ENCODE measurements at places on chromosomes 13 and 19. TPM values are rescaled to one million over a fixed set of nuclear protein-coding genes. Genes with fewer than 3 reads are reported as not detected.

- H3K27me3 ChIP-seq = no peaks in the 10 kb centered on the region
- H3K4me1 ChIP-seq = no peaks in the 10 kb centered on the region
- no peak overlapping the region for H3K4me3 ChIP-seq
- DNase-seq = no peak
- no peak overlapping the region for H3K27ac ChIP-seq
Observed at GRCh38 chr19:13538601-13539253, 32.4 kb upstream of the CACNA1A start.

- H3K4me3 ChIP-seq = no peak overlapping the region
- DNase-seq = no peak
- no peaks in the 10 kb centered on the region for H3K36me3 ChIP-seq
- H3K4me1 ChIP-seq = no peaks in the 10 kb centered on the region
Observed at GRCh38 chr13:49310251-49310650, 62.5 kb downstream of the CDADC1 start.

DNA sequence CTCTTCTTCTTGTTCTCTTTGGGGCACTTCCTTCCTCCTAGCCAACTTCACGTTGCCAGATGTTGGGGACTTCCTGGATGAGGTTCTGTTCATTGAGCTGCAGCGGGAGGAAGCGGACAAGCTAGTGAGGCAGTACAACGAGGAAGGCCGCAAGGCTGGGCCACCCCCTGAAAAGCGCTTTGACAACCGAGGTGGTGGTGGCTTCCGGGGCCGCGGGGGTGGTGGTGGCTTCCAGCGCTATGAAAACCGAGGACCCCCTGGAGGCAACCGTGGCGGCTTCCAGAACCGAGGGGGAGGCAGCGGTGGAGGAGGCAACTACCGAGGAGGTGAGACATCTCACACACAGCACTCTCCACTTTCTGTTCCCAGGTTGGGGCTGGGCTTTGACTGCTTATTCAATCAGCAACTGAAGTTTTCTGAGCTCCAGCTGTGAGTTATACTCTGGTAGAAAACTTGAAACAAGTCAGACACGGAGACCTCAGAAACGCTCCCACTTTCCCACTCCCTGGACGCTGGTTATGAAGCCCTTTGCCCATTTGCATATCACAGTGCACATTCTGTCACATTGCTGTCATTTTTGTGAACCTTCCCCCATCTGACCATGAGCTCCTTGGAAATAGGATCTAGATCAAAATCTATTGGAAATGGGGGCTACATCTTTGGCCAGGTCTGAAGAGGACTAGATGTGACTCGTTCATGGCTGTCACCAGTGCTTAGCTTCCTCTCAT, 7.2 kb upstream of the CCDC97 start:
- H3K4me3 ChIP-seq = peak overlapping the region; percentile 71
- H3K36me3 ChIP-seq = peaks cover 94% of the 10 kb centered on the region
- peaks cover 100% of the 10 kb centered on the region for H3K4me1 ChIP-seq
- H3K27me3 ChIP-seq = no peaks in the 10 kb centered on the region

DNA sequence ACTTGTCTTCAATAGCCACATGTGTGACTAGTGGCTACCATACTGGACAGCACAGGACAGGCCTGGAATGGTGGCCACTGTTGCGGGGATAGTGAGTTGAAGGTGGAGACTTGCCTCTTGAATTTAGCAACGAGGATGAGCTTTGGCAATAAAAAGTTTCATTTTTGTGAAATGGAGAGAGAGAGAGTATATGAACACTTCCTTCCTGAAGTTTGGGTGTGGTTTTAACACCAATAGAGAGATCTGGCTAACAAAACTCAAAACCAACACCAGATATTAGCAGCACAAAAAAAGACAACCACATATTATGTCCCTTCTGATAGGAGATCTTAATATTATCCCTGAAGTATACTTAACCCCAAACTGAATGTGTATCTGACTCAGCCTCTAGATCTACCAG, 6.3 kb upstream of the LRFN3 start:
- DNase-seq = no peak
- peaks cover 4% of the 10 kb centered on the region for H3K27me3 ChIP-seq
- peaks cover 29% of the 10 kb centered on the region for H3K4me1 ChIP-seq
- H3K36me3 ChIP-seq = peaks cover 9% of the 10 kb centered on the region

- H3K27ac ChIP-seq = no peak overlapping the region
- no peak for DNase-seq
- H3K36me3 ChIP-seq = peaks cover 67% of the 10 kb centered on the region
Observed at GRCh38 chr13:102862624-102863210, 16.9 kb downstream of the ERCC5 start.

DNA sequence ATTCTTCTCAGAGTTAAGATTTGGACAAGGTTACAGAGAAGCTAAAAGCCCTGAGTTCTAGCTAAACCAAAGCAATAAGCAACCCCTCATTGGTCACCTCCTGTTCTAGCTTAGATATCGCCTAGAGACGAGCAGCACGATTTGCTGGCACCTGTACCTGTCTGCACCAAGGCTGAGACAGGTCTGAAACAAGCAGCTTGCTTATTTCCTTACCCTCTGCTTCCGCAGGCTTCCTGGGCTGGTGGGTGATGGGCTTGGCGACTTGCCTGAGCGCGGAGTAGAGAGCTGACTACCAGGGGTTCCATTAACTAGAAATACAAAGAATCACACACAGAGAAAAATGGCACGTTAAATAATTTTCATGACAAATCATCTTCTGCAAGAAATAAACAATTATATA, 276.9 kb downstream of the DCLK1 start:
- no peak overlapping the region for H3K27ac ChIP-seq
- no peaks in the 10 kb centered on the region for H3K4me1 ChIP-seq
- H3K4me3 ChIP-seq = no peak overlapping the region
- DNase-seq = no peak
- H3K27me3 ChIP-seq = peaks cover 5% of the 10 kb centered on the region

DNA sequence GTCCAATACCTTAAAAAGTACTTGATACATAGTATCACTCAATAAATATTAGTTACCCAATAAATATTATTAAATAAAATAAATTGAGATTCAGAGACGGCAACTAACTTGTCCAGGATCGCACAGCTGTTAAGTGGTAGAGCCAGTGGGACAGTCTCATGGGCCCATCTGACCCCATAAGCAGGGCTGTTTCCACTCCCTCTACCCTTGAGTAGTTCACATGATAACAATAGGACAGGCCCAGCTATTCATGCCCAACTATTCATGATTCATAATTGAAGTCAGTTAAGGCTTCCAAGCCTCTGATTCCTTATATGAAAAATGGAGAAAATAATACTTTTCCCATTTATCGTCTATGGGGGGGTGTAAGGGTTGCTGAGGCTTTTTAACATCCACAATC, 78.2 kb downstream of the C13orf42 start:
- peaks cover 5% of the 10 kb centered on the region for H3K4me1 ChIP-seq
- no peak for DNase-seq
- H3K27me3 ChIP-seq = peaks cover 8% of the 10 kb centered on the region
- no peak overlapping the region for H3K4me3 ChIP-seq
- H3K27ac ChIP-seq = no peak overlapping the region
- H3K36me3 ChIP-seq = no peaks in the 10 kb centered on the region

- H3K36me3 ChIP-seq = no peaks in the 10 kb centered on the region
- H3K27me3 ChIP-seq = peaks cover 9% of the 10 kb centered on the region
- peak; percentile 24 for DNase-seq
- H3K27ac ChIP-seq = peak overlapping the region; percentile 31
Observed at GRCh38 chr19:7772752-7773291, 9.8 kb downstream of the CLEC4M start.

DNA sequence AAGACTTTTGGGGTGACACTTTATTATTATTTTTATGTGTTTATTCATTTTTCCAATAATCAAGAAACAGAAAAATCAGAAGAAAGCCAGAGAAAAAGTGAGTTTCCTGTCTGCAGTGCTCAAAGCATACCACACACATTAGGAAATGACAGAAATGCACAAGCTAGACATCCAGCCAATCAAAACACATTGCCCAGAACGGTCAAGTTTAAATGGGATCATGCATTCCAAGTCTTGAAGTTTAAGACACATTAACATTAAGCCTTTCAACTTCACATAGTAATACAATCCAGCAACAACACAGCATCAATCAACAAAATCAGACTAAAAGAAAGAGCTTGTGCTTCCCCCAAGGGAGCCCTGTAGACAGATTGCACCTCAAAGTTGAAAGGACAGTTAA, 28.7 kb upstream of the MEDAG start:
- DNase-seq = no peak
- H3K4me3 ChIP-seq = no peak overlapping the region
- no peaks in the 10 kb centered on the region for H3K36me3 ChIP-seq
- peaks cover 34% of the 10 kb centered on the region for H3K27me3 ChIP-seq
- no peaks in the 10 kb centered on the region for H3K4me1 ChIP-seq
- no peak overlapping the region for H3K27ac ChIP-seq

GRCh38 chr19:993361-993830, 6.8 kb upstream of the GRIN3B start:
- no peak overlapping the region for H3K27ac ChIP-seq
- peaks cover 13% of the 10 kb centered on the region for H3K27me3 ChIP-seq
- no peak for DNase-seq
- H3K36me3 ChIP-seq = peaks cover 18% of the 10 kb centered on the region

GRCh38 chr13:40615619-40616018, 50.8 kb downstream of the FOXO1 start:
- DNase-seq = no peak
- no peaks in the 10 kb centered on the region for H3K27me3 ChIP-seq
- peaks cover 88% of the 10 kb centered on the region for H3K4me1 ChIP-seq
- H3K36me3 ChIP-seq = peaks cover 36% of the 10 kb centered on the region
- H3K4me3 ChIP-seq = no peak overlapping the region

DNA sequence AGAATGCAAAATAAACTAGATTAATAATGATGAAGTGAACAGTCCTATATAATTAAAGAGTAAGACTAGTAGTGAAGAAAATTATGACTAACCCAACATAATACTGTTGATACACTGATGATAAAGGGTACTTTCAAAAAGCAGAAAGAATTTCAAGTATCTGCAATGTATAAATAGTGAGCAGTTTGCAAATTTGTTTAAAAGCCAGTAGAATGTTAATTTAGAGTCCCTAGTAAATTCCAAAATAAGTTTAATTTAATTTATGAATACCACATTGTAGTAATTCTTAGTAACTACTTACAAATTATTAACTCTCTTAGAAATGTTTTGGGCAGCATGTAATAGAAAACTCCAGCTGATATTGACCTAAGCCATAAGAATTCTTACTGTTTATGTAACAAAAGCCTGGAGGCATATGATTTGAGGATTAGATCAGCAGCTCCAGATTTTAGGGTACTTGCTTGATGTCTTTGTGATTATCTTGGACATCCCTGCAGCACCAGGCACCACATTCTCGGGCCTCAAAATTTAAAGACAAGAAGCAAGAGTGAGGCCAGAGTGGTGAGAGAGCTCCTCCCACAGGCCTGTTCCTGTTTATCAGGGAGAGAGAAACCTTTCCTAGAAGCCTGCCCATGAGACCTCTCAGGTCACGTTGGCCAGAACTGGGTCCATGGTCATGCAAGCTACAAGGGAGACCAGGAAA, 67.6 kb upstream of the TDRD3 start:
- no peaks in the 10 kb centered on the region for H3K36me3 ChIP-seq
- no peak overlapping the region for H3K4me3 ChIP-seq
- peak; percentile 32 for DNase-seq
- H3K27me3 ChIP-seq = peaks cover 8% of the 10 kb centered on the region
- no peak overlapping the region for H3K27ac ChIP-seq

DNA sequence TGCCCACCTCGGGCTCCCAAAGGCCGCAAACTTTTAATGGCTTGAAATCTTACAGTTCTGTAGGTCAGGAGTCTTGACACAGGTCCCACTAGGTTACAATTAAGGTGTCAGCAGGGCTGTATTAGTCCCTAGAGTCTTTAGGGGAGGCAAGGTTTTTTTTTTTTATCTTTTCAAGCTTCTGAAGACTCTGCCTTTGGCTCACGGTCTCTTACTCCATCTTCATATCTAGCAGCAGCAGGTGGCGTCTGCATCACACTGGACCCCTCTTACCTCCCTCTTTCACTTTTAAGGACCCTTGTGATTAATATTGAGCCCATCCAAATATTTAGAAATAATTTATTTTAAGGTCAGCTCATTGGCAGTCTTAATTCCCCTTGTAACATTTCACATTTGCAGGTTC, 11.6 kb downstream of the MIR17HG start:
- DNase-seq = no peak
- no peak overlapping the region for H3K4me3 ChIP-seq
- no peaks in the 10 kb centered on the region for H3K27me3 ChIP-seq
- H3K36me3 ChIP-seq = peaks cover 40% of the 10 kb centered on the region
- H3K27ac ChIP-seq = no peak overlapping the region

- H3K4me1 ChIP-seq = peaks cover 41% of the 10 kb centered on the region
- DNase-seq = no peak
- H3K27me3 ChIP-seq = peaks cover 21% of the 10 kb centered on the region
- H3K4me3 ChIP-seq = peak overlapping the region; percentile 55
Observed at GRCh38 chr19:49691243-49692146, 579 bp downstream of the CPT1C start.

GRCh38 chr19:7507884-7508283, 8.0 kb upstream of the ZNF358 start:
- H3K36me3 ChIP-seq = no peaks in the 10 kb centered on the region
- DNase-seq = no peak
- H3K4me3 ChIP-seq = no peak overlapping the region
- H3K27ac ChIP-seq = no peak overlapping the region
- H3K4me1 ChIP-seq = peaks cover 3% of the 10 kb centered on the region

- H3K27me3 ChIP-seq = no peaks in the 10 kb centered on the region
- H3K36me3 ChIP-seq = peaks cover 39% of the 10 kb centered on the region
- DNase-seq = peak; percentile 83
- peak overlapping the region; percentile 92 for H3K27ac ChIP-seq
- peak overlapping the region; percentile 95 for H3K4me3 ChIP-seq
Observed at GRCh38 chr19:3986260-3987041, 1.2 kb upstream of the EEF2 start.

GRCh38 chr19:23403581-23404324, 8.5 kb upstream of the ZNF91 start:
- no peaks in the 10 kb centered on the region for H3K27me3 ChIP-seq
- no peaks in the 10 kb centered on the region for H3K4me1 ChIP-seq
- H3K4me3 ChIP-seq = no peak overlapping the region
- H3K36me3 ChIP-seq = no peaks in the 10 kb centered on the region

- no peak overlapping the region for H3K27ac ChIP-seq
- no peak for DNase-seq
- H3K36me3 ChIP-seq = peaks cover 34% of the 10 kb centered on the region
- no peak overlapping the region for H3K4me3 ChIP-seq
- peaks cover 2% of the 10 kb centered on the region for H3K4me1 ChIP-seq
Observed at GRCh38 chr19:4688587-4688986, 18.4 kb upstream of the MYDGF start.

DNA sequence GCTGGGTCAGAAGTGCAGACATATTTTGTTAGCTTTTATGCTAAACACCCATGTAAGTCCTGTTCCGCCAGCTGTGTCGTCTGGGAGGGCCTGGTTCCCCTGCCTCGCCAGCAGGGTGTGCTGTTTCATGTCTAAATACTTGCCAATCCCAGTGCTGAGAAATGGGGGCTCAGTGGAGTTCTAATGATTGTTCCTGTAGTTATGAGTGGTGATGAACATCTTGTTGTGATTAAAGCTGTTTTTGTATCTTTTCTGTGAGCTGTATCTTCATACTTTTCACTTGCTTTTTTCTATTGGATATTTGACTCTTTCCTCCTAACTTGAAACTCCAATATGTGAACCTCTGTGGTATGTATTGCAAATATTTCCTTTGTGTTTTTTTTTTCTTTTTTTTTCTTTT, 32.7 kb downstream of the KDM4B start:
- peak; percentile 49 for DNase-seq
- peaks cover 3% of the 10 kb centered on the region for H3K36me3 ChIP-seq
- no peaks in the 10 kb centered on the region for H3K27me3 ChIP-seq

Gene PSG6
- total RNA-seq = not detected

Gene NAPSA
- 1.2 TPM for total RNA-seq

Gene ZNF223
- not detected for total RNA-seq

Gene OR7A17
- not detected for total RNA-seq

Gene LAMP1
- 81.1 TPM for total RNA-seq

Gene SOX1
- total RNA-seq = not detected

Gene CERS4
- total RNA-seq = 28.1 TPM

Gene KASH5
- not detected for total RNA-seq

Gene NLRP5
- not detected for total RNA-seq

Gene KLK8
- not detected for total RNA-seq

All from activated CD8-positive, alpha-beta T cell treated with anti-CD3 and anti-CD28 coated beads, Interleukin-2, amount 10 ng/mL, durations not matched to agents 7 days and 5 days (primary cell).